GM18507 (cell line): ENCODE measurements at places on chromosomes 3 and 15.

- DNase-seq = no peak
Measured at GRCh38 chr3:4401441-4401840, 65.6 kb downstream of the SUMF1 start.

DNA sequence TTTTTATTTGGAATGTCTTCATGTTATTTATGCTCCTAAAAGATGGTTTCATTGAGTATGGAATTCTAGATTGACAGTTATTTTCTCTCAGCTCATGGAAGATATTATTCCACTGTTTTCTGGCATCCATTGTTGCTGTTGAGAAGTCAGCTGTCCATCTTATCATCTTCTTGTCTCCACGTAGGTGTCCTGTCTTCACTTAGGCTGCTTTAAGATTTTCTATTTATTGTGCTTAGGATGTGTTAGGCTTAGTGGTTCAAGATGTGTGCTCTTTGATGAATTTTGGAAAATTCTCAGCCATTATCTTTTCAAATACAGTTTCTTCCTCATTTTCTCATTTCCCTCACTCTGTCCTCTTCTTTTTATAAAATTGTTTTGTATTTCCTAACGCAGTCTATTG lies 52.0 kb downstream of the SNRK start:
- no peak for DNase-seq

DNA sequence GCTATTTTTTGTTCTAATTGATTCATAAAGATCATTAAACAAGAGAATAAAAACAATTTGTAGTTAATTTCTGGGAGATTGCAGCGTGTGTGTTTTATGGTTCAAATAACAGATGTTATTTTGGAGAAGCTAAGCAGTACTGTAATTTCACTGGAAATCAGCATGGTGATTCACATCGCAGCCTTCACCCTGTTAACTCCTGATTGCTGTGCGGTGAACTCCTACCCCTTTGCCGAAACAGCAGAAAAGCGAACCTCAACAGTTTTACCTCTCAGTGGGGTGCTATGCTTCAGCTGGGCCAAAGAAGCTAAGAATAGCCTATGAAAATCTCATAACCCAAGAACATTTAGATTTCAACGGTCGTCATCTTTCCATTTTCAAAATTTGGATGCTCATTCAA lies 441.5 kb upstream of the RARB start:
- no peak for DNase-seq

DNA sequence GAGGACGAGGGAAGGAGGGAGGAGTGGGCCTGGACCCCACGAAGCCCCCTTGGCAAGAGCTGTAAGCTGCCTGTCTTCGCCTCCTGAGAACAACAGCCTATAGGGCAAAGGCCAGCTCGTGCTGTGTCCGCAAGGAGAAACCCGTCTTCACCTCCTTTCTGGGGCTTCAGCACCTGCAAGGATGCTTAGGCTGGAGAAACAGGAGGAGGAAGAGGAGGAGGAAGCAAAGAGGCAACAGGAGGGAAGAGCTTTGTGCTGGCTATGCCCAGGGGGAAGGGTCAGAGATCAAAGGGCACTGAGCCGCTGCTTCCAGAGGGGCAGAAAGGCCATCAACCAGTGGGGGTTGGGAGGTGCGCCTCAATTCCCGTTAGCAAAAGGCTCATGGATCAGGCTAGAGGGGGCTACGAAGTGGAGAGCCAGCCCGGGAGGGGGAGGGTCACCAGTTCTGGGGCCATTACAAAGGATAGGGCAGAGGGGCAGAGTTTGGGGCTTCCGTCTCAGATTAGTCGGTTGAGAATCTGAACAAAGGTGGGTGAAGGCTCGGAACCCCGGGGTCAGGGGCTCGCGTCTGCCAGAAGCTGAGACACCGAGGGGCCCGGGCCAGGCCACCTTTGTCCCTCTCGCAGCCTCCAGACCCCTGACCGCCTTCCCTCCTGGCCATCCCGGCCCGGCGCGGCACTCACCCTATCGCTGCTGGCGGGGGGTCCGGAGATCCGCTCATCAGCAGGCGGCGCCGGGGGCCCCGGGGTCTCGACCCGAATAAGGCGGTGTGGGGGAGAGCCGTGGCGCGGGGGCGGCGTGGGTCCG lies 792 bp downstream of the SHF start:
- no peak for DNase-seq

DNA sequence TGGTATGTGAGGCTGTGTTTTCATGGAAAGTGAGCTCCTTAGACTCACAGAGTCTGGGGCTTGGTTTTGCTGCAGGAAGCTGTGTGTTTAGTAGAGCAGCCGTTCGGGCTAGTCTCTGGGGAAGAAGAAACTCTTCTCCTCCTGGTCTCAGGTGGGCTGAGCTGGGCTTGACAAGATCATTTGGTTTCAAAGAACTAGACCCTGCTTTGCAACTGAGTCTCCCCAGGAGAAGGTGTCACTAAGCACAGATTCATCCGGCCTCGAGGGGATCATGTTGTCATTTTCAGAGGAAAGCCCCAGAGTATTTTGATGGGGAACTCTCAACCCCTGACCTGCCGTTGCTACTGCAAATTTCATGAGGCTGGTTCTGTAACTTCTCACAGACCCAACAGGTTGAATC lies 188.5 kb downstream of the FAM43A start:
- DNase-seq = no peak

- DNase-seq = no peak
Measured at GRCh38 chr3:10119376-10119775, 3.9 kb downstream of the BRK1 start.

GRCh38 chr3:138347960-138348753 lies at the start of gene MRAS:
Gene MRAS, plus strand, starts transcription at chr3:138348579. Its CDS starts 24,305 bp downstream, at chr3:138372884.
- DNase-seq = no peak

DNA sequence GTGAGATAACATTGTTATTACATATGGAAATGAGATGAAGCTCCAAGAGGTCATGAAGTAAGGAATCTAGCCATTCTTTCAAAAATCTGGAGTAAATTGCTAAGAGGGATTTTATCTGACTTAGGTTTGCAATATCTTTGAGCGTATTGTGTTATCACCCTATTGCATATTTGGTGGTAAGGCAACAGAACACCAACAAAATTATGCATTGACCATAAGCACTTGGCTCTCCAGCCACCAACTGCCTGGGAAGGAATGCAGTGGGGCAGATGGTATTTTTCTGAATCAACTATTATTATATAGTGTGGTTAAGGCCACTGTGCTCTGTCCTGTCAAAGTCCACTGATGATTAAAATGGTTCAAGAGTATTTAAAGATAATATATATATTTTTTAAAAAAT lies 287.9 kb upstream of the SEMA6D start:
- no peak for DNase-seq

GRCh38 chr3:71252466-71252865 lies 331.1 kb downstream of the FOXP1 start:
- no peak for DNase-seq

DNA sequence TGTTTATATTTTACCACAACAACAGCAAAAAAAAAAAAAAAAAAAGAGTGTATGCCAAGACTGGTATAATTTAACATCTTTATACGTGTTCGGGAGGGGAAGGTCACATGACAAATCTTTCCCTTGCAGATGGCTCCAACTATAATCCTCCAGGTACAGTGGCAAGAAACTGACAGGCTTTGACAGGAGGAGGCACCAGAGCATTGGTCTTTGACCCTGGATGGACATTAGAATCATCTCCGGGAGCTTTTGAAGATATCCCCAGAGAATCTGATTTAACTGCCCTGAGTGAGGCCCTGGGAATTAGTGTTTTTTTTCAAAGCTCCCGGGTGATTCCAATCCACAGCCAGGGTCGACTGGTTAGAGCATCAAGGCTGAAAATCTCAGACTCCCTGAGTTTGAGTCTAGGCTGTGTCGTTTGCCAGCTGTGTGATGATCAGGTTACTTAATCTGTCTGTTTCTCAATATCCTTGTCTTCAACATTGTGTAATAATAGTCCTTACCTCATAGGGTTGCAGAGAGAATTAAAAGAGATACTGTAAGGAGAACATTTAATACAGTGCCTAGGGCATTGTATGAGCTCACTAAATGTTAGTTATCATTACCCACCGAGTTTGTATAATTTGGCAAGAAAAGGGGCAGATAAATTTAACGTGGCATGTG lies 8.9 kb upstream of the SEMA5B start:
- no peak for DNase-seq

- DNase-seq = no peak
Measured at GRCh38 chr15:39834256-39834655, 51.6 kb upstream of the FSIP1 start.

DNA sequence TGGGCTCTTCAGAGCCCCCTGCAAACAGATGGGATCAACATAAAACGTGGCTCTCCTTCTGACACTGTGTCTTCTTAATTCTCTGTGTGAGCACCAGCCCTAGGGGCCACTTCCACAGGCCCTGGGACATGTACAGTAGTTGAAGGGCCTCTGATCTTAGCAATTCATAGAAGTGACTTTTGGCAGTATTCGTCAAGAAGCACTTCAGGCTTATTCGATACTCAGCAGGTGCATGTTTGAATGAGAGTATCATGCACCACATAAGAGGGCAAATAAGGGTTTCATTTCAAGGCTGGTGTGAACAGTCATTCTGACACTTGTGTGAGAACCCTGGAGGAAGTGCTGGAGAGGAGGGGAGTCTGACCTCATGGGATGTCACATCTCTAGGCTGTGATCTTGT lies 113.9 kb downstream of the GABRG3 start:
- no peak for DNase-seq

DNA sequence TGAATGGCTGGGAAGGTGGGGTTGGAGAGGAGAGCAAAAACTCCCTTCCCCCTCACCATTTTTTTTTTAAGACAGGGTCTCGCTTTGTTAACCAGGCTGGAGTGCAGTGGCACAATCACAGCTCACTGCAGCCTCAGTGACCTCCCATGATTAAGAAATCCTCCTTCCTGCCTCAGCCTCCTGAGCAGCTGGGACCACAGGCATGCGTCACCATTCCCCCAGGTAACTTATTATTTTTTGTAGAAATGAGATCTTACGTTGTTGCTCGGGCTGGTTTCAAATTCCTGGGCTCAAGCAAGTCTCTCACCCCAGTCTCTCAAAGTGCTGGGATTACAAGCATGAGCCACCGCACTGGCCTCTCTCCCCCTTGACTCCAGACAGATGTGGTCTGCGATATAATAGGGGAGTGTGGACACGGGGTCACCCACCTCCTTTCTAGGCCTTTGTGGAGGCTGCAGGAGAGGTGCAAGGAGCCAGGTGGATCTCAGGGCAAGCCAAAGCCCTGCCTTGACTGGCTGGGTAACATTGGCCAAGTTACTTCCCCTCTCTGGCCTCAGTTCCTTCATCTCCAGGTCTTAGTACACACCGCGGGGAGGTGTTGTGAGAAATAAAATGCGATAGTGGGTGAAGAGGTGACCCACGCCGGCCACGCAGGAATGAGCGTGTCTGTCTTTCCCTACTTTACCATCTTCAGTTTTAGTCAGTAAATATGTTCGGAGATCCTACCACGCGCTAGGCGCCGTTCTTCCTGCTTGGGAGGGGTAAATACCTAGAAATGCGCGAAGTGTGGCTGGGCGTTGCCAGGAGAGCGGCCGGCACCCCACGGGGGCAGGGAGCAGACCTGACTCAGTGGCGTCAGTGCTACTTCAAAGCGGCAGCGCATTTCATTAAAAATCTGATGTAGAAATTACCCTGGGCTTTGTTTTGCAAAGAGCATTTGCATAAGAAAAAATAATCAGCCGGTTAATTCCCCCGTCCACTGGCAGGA lies 20.2 kb upstream of the CORO2B start:
- no peak for DNase-seq

DNA sequence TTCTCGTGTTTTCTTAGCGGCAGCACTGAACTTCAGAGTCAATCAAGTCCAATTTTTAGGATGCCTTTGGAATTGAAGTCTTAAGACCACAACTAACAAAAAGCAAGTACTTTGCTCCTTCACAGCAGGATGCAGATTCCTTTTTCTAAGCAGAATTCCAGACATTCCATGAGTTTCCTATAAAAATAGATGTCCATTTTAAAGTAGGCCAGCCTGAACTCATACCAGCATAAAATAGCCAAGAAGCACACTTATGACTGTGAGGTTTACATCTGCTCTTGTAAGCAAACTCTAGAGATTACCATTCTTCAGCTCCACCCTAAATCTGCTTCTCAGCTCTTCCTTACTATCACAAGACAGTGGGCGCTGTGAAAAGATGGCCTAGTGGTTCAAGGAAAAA lies 85.8 kb downstream of the THBS1 start:
- no peak for DNase-seq

- DNase-seq = no peak
Measured at GRCh38 chr3:162141272-162141791, 644.7 kb downstream of the OTOL1 start.

GRCh38 chr3:24224666-24225384 lies 269.8 kb downstream of the THRB start:
- no peak for DNase-seq

GRCh38 chr3:161905520-161906132 lies 409.0 kb downstream of the OTOL1 start:
- DNase-seq = no peak

- no peak for DNase-seq
Measured at GRCh38 chr3:43995547-43996378, 245.9 kb upstream of the TOPAZ1 start.

- no peak for DNase-seq
Measured at GRCh38 chr3:128122013-128122412, 1.6 kb downstream of the RUVBL1 start.

DNA sequence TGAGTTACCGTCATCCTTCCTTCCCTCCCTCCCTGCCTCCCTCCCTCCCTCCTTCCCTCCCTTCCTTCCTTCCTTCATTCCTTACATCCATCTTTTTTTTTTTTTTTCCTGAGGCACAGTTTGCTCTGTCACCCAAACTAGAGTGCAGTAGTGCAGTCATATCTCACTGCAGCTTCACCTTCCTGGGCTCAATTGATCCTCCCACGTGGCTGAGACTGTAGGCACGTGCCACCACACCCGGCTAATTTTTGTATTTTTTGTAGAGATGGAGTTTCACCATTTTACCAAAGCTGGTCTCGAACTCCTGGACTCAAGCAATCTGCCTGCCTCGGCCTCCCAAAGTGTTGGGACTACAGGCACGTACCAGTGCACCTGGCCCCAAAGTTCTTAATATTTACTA lies 25.8 kb downstream of the USP3 start:
- DNase-seq = no peak

DNA sequence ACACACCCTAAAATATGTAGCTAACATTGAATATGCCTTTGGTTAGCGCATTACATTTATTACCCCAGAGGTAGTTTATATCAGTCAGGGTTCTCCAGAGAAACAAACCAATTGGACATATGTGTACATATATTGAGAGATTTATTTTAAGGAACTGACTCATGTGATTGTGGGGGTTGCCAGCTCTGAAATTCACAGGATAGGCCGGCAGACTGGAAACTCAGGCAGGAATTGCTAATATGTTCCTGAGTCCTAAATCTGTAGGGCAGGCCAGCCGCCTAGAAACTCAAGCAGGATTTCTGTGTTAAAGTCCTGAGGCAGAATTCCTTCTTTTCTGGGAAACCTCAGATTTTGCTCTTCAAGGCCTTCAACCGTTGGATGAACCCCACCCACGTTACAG lies 189.7 kb downstream of the CDIN1 start:
- DNase-seq = no peak

GRCh38 chr15:78930577-78931388 lies 14.1 kb downstream of the CTSH start:
- no peak for DNase-seq

DNA sequence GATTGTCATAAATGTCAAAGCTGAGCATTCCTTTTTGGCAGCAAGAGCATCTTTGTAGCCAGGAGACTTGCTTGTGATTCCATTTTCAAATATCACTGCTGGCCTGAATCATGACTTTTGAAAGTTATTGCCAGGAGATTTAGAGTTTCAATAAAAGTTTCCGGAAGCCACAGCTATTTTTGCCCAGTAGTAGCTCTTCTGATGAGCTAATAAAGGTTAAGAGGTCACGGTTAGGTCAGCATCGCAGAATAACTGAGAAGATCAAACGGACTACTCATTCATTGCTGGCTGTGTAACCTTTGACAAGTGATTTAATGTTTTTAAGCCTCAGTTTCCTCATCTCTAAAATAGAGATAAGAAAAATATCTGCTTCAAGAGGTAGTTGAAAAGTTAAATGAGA lies 105.1 kb upstream of the ETV5 start:
- DNase-seq = no peak
